ENCODE measurements at places on chromosomes 3 and 15. TPM values are rescaled to one million over a fixed set of nuclear protein-coding genes. Genes with fewer than 3 reads are reported as not detected.
A peak's percentile ranks its signal among the peaks of the same experiment; 100 is the strongest.

GRCh38 chr3:172520301-172520831 lies 2.9 kb downstream of the TNFSF10 start:
- H3K4me3 ChIP-seq = no peak overlapping the region
- H3K27me3 ChIP-seq = no peaks in the 10 kb centered on the region
- H3K27ac ChIP-seq = no peak overlapping the region

- H3K4me1 ChIP-seq = no peaks in the 10 kb centered on the region
- no peak overlapping the region for H3K4me3 ChIP-seq
- H3K27ac ChIP-seq = no peak overlapping the region
- no peak for DNase-seq
- H3K27me3 ChIP-seq = no peaks in the 10 kb centered on the region
These were observed 36.5 kb downstream of the QTRT2 start for GRCh38 chr3:114093016-114093380.

Gene PBRM1
- total RNA-seq = 69.7 TPM

Gene LRRIQ4
- total RNA-seq = not detected

DNA sequence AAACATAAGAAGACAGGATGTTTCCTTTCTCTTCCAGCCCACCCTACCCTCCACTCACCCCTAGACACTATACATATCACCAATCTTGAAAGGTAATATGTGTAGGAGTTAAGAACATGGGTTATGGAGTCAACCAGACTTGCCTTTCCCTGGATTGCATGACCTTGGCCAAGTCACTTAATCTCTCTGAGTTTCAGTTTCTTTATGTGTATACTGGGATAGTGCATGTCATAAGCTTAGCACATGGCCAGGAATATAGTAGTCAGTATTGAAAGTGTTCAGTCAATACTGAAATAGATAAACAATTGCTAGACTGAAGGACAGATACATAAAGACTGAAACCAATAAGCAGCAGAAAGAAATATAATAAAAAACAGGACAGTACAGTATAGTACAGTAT lies 283.2 kb upstream of the STT3B start:
- no peak overlapping the region for H3K27ac ChIP-seq
- H3K4me3 ChIP-seq = no peak overlapping the region
- no peaks in the 10 kb centered on the region for H3K4me1 ChIP-seq
- DNase-seq = no peak
- no peaks in the 10 kb centered on the region for H3K36me3 ChIP-seq

GRCh38 chr15:87661454-87662355 lies 594.8 kb downstream of the NTRK3 start:
- H3K4me1 ChIP-seq = no peaks in the 10 kb centered on the region
- DNase-seq = no peak
- H3K4me3 ChIP-seq = no peak overlapping the region

GRCh38 chr3:163071713-163072112 lies 1575.1 kb downstream of the OTOL1 start:
- no peaks in the 10 kb centered on the region for H3K36me3 ChIP-seq
- H3K27ac ChIP-seq = no peak overlapping the region

Gene FAM98B
- total RNA-seq = 31.0 TPM

DNA sequence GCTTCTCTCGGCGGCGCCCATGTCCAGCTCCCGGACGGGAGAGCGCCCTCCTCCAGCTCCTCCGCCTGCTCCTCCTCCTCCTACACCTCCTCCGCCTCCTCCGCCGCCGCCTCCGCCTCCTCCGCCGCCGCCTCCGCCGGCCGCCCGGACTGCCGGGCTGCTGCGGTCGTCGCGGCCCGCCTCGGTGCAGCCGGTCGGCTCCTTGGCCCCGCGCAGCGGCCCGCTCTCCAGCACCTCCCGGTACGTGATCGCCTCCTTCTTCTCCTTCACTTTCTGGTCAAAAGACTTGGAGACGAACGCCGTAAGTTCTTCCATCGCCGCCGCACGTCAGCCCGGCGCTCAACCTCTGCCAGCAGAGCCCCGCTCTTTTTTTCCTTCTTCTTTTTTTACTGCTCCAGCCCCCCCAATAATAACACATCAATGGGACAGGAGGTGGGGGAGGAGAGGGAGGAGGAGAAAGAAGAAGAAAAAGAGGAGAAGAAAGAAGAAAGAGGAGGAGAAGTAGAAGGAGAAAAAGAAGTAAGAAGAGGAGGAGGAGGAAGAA lies 438 bp downstream of the SHOX2 start:
- H3K27me3 ChIP-seq = peaks cover 9% of the 10 kb centered on the region
- DNase-seq = no peak
- no peak overlapping the region for H3K27ac ChIP-seq
- H3K4me3 ChIP-seq = peak overlapping the region; percentile 35
- no peaks in the 10 kb centered on the region for H3K36me3 ChIP-seq

GRCh38 chr15:43484455-43484854 lies 8.5 kb downstream of the TP53BP1 start:
- DNase-seq = no peak
- no peak overlapping the region for H3K4me3 ChIP-seq
- no peaks in the 10 kb centered on the region for H3K4me1 ChIP-seq
- H3K27me3 ChIP-seq = no peaks in the 10 kb centered on the region
- H3K36me3 ChIP-seq = no peaks in the 10 kb centered on the region
- H3K27ac ChIP-seq = no peak overlapping the region

DNA sequence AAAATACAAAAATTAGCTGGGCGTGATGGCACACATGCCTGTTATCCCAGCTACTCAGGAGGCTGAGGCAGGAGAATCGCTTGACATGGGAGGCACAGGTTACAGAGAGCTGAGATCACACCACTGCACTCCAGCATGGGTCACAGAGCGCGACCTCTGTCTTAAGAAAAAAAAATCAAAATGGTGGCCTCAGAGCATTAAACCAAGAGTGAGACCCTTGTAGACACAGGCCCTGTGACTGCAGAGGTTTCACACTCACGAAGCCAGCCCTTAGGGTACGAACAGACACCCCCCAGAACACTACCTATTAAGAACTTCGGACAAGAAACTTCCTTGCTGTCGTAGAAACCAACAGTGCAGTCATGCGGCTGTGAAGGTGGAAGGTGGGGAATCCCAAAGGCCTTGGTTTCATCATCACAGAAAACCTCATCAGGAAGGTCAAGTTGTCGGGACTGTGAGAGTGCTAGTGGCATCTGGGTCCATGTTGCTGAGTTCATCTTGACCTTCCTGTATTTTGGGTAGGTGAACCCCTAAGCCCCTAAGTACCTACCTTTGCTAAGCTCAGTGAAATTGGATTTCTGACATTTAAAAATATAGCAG lies 4.8 kb upstream of the PDE8A start:
- H3K27me3 ChIP-seq = no peaks in the 10 kb centered on the region
- no peak overlapping the region for H3K4me3 ChIP-seq
- no peak for DNase-seq
- H3K4me1 ChIP-seq = peaks cover 2% of the 10 kb centered on the region
- H3K36me3 ChIP-seq = no peaks in the 10 kb centered on the region

DNA sequence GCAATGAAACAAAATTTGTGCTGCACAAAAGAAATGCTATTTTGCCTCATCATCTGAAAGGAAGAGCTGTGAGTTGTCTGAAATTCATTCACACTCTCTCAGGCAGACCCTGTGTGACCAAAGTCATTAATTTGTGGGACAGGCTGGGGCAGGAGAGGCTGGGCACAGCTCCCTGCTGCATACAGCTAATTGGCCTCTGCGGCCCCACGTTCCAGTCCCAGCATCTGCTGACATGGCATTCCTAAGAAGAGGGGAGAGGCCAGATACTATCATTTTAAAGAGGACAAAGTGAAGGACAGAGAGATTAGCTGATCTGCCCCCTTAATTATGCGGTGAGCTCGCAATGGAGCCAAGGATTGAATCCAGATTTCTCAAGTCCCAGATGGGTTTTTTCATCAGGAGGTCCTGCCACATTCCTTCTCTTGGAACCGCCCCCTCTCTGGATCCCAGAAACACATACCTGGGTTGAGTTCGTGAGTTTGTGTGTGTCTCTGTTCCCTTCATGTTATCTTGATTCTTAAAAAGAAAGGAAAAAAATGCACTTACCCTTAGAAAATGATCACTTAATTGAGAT lies 25.1 kb downstream of the POLR2M start:
- no peaks in the 10 kb centered on the region for H3K27me3 ChIP-seq
- H3K36me3 ChIP-seq = no peaks in the 10 kb centered on the region
- no peak overlapping the region for H3K4me3 ChIP-seq
- no peak for DNase-seq
- H3K27ac ChIP-seq = no peak overlapping the region
- H3K4me1 ChIP-seq = peaks cover 1% of the 10 kb centered on the region

Gene SHISA5
- total RNA-seq = 149 TPM

Gene MESP1
- 1.3 TPM for total RNA-seq

DNA sequence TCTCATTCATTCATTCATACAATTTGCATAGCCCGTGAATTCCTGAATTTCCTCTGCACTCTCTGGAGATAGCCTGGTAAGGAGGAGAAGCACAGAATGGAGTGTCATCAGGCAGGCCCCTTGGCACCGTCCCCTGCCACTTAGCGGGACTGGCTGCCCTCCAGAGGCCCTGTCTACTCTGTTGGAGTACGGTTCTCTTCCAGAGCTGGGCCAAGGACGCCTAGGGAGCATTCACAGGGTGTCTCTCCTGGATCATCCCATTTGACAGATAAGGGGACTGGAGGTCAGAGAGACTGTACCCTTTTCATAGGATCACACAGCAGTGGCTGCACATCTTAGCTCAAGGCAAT lies 48.0 kb downstream of the PTH1R start:
- no peaks in the 10 kb centered on the region for H3K36me3 ChIP-seq
- no peak overlapping the region for H3K4me3 ChIP-seq
- no peaks in the 10 kb centered on the region for H3K27me3 ChIP-seq
- H3K27ac ChIP-seq = no peak overlapping the region

DNA sequence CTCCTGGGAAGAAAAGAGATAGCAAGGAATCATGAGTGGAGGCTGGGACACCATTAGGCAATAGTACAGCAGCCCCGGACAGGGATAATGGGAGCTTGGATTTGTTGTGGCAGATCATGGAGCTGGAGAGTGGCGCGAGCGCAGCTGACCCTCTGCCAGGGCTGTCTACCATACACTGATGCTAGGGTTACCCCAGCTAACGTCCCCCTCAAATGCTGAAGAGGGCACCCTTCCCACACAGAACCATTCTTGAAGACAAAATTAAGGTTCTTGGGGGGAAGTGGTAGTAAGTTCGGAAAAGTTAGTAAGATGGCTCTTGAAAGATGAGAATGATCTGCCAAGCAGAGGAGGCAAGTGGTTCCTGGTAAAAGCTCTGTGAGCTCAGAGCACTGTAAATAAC lies 61.1 kb downstream of the ST3GAL6 start:
- H3K4me3 ChIP-seq = no peak overlapping the region
- H3K27me3 ChIP-seq = no peaks in the 10 kb centered on the region
- H3K4me1 ChIP-seq = peaks cover 3% of the 10 kb centered on the region
- no peak overlapping the region for H3K27ac ChIP-seq
- no peak for DNase-seq

DNA sequence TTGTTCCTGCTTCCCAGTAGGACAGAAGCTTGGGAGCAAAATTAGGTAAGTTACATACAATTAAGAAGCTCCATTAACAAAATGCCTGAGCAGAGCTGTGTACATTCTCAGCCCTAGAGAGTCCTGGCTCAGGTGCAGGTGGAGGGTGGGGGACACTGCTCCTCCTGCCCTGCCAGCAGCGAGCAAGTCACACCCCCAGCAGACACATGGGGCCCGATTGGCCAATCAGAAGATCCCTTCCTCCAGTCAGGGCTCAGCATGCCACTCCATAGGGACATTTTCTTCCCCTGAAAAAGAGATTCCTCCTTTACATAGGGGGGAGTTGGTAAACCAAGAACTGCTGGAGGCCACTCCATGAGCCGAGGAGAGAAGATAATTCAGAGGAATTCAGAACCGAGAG lies 62.1 kb downstream of the PLXNA1 start:
- no peak overlapping the region for H3K4me3 ChIP-seq
- DNase-seq = no peak
- H3K4me1 ChIP-seq = no peaks in the 10 kb centered on the region
- no peak overlapping the region for H3K27ac ChIP-seq
- no peaks in the 10 kb centered on the region for H3K27me3 ChIP-seq

Gene ZKSCAN7
- 9.6 TPM for total RNA-seq

DNA sequence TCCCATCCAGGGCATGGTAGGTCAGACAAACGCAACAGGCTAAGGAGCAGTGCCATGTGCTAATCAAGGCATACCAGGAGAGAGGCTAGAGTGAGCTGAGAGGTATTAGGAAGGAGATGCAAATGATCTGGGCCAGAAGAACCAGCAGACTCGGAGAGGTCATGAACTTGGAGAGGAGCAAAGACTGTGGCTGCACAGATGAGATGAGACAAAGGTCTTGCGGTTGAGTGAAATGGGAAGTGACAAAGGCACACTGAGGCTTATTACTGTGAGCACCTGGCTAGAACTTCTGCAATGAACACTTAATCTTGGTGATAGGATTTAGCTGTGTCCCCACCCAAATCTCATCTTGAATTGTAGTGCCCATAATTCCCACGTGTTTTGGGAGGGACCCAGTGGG lies 380.2 kb downstream of the ULK4 start:
- H3K27ac ChIP-seq = no peak overlapping the region
- no peaks in the 10 kb centered on the region for H3K27me3 ChIP-seq
- H3K4me1 ChIP-seq = no peaks in the 10 kb centered on the region
- no peak for DNase-seq
- H3K36me3 ChIP-seq = no peaks in the 10 kb centered on the region

GRCh38 chr15:84878504-84878903 lies 6.0 kb upstream of the SLC28A1 start:
- H3K27me3 ChIP-seq = no peaks in the 10 kb centered on the region
- peak; percentile 56 for DNase-seq
- no peak overlapping the region for H3K27ac ChIP-seq
- peaks cover 1% of the 10 kb centered on the region for H3K4me1 ChIP-seq
- no peaks in the 10 kb centered on the region for H3K36me3 ChIP-seq

DNA sequence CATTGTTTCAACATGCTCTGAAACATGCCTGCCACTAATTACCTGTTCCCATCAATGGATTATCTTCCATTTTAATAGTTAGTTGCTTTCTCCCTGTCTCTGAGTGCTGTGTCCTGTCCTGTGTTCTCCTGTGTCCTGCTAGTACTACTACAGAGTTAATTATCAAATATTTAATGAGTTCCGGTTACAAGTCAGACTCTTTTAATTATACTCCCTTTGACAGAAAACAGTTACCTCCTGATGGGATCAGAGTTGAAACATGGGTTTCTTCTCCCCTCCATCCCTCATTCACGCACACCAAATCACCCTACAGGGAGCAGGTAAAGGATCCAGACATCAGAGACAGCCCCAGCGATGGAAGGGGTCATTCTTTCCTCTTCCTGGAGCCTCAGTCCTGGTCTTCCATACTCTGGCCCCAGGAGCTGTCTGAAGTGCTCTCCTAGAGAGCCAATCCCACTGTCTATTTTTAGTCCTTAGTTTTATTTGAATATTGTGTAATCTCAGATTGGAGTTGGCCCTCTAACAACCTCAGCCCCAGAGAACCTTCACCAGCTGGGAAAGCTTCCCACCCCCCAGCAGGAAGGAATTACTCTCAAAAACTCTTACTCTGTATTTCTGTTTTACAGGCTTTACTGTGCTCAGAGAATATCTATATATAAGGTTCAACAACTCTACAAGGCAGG lies 137.0 kb upstream of the C2CD4B start:
- no peak for DNase-seq
- no peaks in the 10 kb centered on the region for H3K36me3 ChIP-seq
- H3K4me3 ChIP-seq = no peak overlapping the region
- no peaks in the 10 kb centered on the region for H3K27me3 ChIP-seq
- peaks cover 1% of the 10 kb centered on the region for H3K4me1 ChIP-seq
- no peak overlapping the region for H3K27ac ChIP-seq
